Spleen (tissue), 13 donors: ENCODE measurements at places on chromosomes 7 and 10. TPM values are rescaled to one million over a fixed set of nuclear protein-coding genes. Genes with fewer than 3 reads are reported as not detected.
A peak's percentile ranks its signal among the peaks of the same experiment; 100 is the strongest.

GRCh38 chr7:119343289-119343688, 929.7 kb upstream of the KCND2 start:
- no peak for DNase-seq

GRCh38 chr7:17716816-17717215, 223.5 kb downstream of the SNX13 start:
- no peak for DNase-seq

- DNase-seq, result no peak
Observed at GRCh38 chr10:115948465-115948864, 324.5 kb downstream of the GFRA1 start.

GRCh38 chr10:129390726-129391125, 76.3 kb upstream of the MGMT start:
- no peak for DNase-seq

GRCh38 chr10:118145256-118145655, 98.5 kb upstream of the RAB11FIP2 start:
- DNase-seq, result no peak

DNA sequence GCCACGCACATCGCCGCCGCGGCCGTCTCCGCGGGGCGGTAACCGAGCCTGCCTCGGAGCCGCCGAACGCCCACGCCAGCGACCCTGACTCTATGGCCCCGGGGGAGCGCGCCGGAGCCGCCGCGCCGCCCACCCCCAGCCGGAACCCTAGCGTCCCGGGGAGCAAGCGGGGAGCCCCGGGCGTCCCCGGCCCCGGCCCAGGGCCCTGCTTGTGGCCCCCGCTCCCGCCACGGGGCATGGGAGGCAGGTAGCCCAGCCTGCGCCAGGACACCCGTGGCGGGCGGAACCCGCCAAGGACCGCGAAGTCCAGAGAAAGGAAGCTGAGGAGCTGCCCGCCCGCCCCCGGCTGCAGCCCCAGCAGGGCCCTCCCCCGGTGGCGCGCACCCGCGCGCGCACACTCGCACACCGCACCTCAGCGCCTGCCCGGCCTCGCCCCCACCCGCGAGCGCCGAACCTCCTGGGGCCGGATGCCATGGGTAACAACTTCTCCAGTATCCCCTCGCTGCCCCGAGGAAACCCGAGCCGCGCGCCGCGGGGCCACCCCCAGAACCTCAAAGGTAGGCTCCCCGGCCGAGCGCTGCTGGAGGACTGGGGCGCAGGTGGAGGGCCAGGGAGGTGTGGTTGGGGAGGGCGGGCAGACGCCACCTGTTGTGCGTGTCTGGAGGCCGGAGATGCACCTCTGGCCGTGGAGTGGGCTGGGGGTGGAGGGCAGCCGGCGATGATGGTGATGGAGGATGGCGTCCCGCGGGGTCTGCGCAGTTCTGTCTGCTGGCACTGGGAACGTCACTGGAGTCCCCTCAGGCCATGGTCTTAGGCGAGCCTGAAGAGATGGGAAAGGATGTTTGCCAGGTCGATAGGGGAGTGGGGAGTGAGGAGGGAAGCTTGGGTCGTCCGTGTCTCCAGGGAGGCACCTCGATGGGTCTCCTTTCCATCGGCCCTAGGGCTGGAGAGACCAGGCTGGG, 692 bp downstream of the NEURL1 start:
- peak; percentile 75 for DNase-seq

The NPSR1 gene
- polyA plus RNA-seq, result not detected

The SCART1 gene
- polyA plus RNA-seq, result 0.36 TPM

The TAC1 gene
- polyA plus RNA-seq, result 13.3 TPM

The MEIG1 gene
- polyA plus RNA-seq, result 0.57 TPM
